ENCODE measurements at places on chromosomes 7 and 10. TPM values are rescaled to one million over a fixed set of nuclear protein-coding genes. Genes with fewer than 3 reads are reported as not detected.

The TEX47 gene
- not detected for total RNA-seq

The OLAH gene
- not detected for total RNA-seq

The FAM20C gene
- 62.3 TPM for total RNA-seq

The JMJD1C gene
- 64.7 TPM for total RNA-seq

The PSAP gene
- 383 TPM for total RNA-seq

DNA sequence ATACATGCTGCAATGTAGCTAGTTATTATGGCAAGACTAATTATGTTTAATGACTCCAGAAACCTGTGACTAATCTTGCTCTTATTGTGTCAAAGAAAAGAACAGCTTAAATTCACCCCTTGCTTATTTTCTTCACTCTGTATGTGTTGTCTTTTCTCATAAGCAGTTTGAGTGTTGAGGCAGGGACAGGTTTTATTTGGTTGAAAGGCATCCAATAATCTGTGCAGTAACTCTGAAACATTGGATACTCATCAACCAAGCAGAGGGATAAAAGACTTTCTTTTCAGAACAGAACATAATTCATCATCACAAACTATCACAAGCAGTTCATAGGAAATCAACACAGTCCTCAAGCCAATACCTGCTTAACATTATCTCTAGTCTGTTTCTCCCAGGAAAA is 797.6 kb upstream of the MBL2 start:
- H3K4me1 ChIP-seq: no peaks in the 10 kb centered on the region
- H3K27me3 ChIP-seq: no peaks in the 10 kb centered on the region
- DNase-seq: no peak
- no peaks in the 10 kb centered on the region for H3K36me3 ChIP-seq

DNA sequence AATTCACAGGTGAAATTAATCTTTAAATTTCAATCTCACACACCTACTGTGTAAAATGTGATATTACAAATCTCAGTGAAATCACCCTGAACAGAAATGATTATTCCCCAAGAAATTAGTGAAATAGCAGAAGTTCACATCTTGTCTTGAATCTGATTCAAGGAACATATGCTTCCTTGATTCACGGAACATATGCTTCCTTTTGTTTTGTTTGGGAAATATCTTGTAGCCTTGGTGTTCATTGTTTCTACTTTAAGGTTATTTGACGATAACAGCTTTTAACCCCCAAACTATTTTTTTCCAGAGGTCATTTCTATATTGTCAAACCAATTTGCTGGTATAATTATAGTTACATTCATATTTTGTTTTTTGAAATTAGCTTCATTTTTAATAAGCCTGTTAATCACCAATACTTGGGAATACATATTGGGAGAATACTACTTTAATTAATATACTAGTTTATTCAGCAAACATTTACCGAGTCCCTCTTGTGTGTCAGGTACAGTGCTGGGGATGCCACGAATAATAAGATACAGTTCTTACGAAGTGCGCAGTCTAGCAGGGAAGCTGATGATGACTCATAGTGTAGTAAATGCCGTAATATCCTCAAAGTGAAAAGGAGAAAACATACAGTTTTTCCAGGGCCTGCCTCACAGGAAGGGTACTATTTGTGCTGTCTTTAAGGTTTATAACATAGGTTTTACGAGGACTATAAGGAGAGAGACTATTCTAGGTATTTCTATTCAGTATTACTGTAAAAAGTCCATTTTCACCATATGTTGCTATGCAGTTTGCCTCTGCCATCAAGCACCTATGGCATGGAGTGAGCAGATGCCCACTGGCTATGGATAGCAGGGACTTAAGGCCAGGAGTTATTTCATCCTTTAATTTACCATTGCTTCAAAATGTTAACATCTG is 32.5 kb downstream of the PRKAR2B start:
- no peak for DNase-seq
- no peak overlapping the region for H3K4me3 ChIP-seq
- H3K27me3 ChIP-seq: no peaks in the 10 kb centered on the region
- H3K27ac ChIP-seq: no peak overlapping the region
- H3K36me3 ChIP-seq: no peaks in the 10 kb centered on the region

GRCh38 chr7:153457746-153458145 is 594.5 kb upstream of the DPP6 start:
- H3K4me1 ChIP-seq: no peaks in the 10 kb centered on the region
- no peak overlapping the region for H3K4me3 ChIP-seq

GRCh38 chr10:375815-376505 is 240.7 kb downstream of the ZMYND11 start:
- H3K27me3 ChIP-seq: no peaks in the 10 kb centered on the region
- no peak overlapping the region for H3K4me3 ChIP-seq
- H3K4me1 ChIP-seq: peaks cover 5% of the 10 kb centered on the region
- no peaks in the 10 kb centered on the region for H3K36me3 ChIP-seq
- no peak for DNase-seq
